ENCODE measurements at places on chromosomes 4 and X.

DNA sequence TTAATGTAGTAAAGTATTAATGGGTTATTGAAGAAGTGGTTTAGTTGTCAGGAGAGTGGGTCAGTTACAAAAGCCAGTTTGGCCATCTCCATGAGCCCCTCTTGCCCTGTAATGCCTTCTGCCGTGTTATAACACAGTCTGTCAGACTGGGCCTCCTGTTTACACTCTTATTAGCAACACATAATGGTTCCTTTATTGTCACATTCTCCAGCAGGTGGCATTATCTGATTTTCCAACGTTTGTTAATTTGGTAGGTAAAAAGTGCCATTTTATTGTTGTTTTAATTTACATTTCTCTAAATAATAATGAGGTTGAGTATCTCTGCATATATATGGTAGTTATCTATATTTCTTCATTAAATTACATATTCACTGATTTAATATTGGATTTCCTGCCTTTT is 560.8 kb downstream of the FGF13 start:
- no peak for DNase-seq

DNA sequence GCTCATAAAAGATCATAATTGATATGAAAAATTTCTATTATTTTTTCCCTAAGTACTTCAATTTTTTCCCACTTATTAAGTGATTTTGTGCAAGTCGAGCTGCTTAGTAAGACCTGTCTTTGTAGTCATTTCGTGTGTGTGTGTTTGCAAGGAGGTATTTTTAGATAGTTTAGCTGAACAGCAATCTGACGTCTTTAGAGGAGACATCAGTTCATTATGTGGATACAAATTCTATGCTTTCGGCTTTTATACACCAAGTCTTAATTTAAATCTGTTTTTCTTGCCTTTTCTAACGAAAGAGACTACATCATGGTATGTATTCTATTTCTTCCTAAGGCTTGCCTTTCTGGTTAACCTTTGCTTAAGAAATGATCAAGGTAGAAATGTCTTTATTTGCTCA is 179.4 kb downstream of the RAPGEF2 start:
- DNase-seq = no peak

- DNase-seq = no peak
Measured at GRCh38 chr4:122687531-122688061, 44.9 kb upstream of the BBS12 start.

DNA sequence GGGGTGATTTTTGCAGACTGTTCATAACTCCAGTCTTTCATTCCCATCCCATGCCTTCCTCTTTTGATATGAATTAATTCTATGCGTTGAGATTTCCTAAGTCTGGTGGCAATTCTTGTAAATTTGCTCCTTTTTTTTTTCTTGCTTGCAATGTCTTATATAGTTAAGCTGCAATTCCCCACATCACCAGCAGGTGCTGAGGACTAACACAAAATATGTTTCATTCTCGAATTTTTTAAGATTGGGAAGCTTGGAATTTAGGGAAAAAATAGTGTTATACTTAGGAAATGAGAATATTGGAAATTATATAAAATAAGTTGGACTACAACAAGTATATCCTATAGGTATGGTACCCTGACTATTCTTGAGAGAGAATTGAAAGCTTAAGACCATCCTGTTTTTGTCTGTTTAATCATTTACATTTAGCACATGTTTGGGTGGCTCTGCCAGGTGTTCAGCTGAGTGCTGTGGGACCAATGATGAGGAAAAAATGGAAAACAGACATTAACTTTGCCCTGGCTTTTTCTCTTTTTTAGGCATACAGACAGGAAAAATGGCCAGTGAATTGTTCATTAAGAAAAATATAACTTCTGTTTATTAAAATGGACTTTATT is 30.2 kb downstream of the AFF2 start:
- DNase-seq = no peak

GRCh38 chr4:85039526-85039925 is 73.0 kb upstream of the WDFY3 start:
- no peak for DNase-seq

DNA sequence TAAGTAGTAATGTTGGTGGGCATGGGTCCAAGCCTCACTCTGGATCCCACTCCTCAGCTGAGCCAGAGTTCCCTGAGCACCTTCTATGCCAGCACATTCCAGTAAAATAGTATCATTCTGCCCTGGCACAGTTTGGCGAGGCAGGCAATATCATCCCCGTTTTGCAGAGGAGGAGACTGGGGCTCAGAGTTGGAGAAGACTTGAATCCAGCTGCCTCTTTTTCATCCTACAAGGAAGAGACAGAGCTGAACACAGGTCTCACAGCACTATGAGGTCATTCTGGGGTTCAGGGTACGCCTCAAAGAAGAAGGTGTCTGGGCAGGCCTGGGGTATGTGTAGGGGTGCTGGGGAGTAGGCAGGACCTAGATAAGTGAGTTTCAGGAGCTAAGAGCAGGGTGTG is 103.9 kb upstream of the STX18 start:
- no peak for DNase-seq

- no peak for DNase-seq
Measured at GRCh38 chrX:29687687-29688086, 527.7 kb upstream of the MAGEB2 start.

DNA sequence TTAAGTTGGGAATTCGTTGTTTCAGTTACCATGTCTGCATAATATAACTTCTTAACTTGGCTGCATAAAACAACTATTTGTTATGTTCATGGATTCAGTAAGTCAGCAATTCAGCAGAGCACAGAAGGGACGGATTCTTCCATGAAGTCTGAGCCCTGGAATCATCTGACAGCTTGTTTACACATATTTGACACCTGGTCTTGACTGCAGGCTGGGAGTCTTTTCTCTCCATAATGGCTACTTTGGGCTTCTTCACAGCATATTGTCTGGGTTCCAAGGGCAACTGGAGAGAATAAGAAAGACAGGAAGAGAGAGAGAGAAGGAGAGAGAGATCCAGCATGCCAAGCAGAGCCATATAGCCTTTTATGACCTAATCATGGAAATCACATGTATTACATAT is 23.1 kb downstream of the CENPC start:
- no peak for DNase-seq

DNA sequence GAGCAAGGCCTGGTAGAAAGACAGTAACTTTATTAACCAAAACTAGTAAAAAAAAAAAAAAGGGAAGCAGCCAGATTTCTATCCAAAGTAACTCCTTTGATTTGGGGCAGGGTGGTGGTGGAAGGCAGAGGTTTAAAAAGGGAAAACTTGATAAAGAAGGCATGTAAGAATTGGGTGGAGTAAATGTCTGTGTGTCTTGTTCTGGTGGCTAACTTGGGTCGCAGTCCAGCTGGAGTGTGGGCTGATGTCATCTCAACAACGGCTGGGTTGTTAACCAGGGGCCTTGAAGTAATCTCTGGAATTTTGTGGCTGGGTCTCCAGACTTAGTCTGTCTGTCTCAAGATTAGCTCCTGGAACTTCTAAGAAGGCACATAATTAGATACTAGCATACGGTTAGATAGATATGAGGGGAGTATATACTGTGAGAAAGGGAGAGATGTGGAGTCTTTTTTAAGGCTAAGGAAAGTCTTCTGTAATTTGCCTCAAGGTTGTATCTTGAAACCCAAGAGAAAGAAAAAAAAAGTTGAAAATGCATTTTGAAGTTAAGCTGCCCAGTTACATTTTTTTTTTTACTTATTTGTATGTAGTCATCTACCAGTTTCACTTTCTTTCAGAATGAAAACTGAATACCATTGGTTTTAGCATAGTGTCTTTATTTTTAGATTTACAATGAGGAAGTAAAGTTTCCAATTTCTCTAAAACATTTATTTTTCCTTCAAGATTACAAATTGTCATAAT is 48.3 kb downstream of the MTHFD2L start:
- DNase-seq = no peak

- DNase-seq = no peak
Measured at GRCh38 chr4:5114950-5115349, 63.7 kb downstream of the STK32B start.

GRCh38 chr4:102318526-102318925 is 26.8 kb downstream of the SLC39A8 start:
- DNase-seq = no peak

- no peak for DNase-seq
Measured at GRCh38 chrX:153624196-153625091, 22.6 kb upstream of the DUSP9 start.
